ENCODE measurements at places on chromosomes 13 and 19.

GRCh38 chr13:41501281-41501680 is 43.9 kb downstream of the RGCC start:
- no peak for DNase-seq

- no peak for DNase-seq
These were observed 114.8 kb downstream of the SUCLA2 start for GRCh38 chr13:47886314-47886713.

- DNase-seq: no peak
These were observed at the start of gene FCAR for GRCh38 chr19:54873990-54874389. Gene FCAR (plus strand): TSS chr19:54874235. CDS start chr19:54874290, 55 bp downstream.

DNA sequence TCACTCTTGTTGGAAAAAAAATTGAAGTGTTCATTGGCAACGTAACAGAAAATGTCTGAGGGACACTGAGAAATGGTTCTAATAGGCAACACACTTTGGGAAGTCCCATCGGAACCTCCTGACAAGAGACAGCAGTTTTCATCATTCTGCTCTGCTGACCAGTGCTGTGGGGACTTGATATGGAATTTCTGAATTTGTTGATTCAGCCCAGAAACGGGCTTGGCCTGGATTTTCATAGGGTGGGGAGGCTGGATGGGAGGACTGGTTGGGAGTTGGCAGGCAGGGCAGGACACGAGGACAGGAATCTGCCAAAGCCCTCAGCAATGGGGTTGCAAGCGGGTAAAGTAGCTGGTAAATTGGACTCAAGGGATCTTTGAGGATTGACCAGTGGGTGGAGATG is 96.5 kb downstream of the DCT start:
- no peak for DNase-seq

DNA sequence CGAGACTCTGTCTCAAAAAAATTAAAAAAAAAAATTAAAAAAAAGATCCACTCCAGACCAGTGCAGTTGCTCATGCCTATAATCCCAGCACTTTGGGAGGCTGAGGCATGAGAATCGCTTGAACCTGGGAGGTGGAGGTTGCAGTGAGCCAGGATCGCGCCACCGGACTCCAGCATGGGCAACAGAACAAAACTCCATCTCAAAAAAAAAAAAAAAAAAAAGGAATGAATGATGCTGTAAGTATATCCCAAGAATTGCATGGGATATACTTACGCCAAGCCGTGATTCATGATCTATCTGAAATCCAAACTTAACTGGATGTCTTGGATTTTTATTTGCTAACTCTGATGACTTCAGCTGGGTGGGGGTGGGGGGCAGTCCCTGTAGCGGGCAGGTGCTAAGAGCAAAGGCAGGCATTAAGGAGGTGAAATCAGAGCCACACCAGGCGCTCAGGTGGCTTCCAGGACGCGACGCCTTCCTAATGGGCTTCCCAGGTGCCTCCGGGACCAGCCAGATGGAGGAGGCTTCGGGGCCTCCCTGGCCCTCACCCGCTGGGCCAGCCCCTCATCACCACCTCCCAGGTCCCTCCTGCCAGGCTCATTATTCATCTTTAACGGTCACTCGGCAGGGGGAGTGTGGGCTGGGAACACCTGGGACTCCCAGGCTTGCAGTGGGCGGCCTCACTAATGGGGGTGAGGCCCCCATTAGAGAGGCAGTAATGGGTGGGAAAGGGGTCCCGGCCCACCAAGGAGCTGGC is 11.4 kb upstream of the FUT5 start:
- no peak for DNase-seq

DNA sequence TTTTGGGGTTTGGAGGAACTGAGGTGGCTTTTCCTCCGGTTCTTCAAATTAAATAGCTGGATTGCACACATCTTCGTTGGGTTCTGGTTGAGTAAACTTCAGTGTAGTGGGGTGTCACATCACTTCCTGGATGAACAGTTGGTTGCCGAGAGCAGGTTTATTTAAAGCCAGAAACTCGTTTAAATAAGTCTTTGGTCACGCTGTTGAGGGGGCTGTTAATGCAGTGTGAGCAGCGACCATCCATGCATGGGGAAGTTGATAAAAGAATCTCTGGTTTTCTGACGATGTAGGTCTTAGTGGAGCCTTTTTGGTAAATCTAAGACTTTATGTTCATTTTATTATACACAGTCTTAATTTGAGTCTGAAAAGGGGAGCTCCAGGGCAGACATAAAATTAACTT is 351.2 kb upstream of the ARGLU1 start:
- DNase-seq: no peak

All from activated CD4-positive, alpha-beta T cell treated with anti-CD3 and anti-CD28 coated beads, Interleukin-2, amount 50 U/mL, for 24 hours (primary cell).